Activated T-helper 9 cell treated with anti-CD3 and anti-CD28 coated beads, Interleukin-2, amount 50 U/mL, for 16 hours (primary cell): ENCODE measurements at places on chromosomes 6 and 20.

DNA sequence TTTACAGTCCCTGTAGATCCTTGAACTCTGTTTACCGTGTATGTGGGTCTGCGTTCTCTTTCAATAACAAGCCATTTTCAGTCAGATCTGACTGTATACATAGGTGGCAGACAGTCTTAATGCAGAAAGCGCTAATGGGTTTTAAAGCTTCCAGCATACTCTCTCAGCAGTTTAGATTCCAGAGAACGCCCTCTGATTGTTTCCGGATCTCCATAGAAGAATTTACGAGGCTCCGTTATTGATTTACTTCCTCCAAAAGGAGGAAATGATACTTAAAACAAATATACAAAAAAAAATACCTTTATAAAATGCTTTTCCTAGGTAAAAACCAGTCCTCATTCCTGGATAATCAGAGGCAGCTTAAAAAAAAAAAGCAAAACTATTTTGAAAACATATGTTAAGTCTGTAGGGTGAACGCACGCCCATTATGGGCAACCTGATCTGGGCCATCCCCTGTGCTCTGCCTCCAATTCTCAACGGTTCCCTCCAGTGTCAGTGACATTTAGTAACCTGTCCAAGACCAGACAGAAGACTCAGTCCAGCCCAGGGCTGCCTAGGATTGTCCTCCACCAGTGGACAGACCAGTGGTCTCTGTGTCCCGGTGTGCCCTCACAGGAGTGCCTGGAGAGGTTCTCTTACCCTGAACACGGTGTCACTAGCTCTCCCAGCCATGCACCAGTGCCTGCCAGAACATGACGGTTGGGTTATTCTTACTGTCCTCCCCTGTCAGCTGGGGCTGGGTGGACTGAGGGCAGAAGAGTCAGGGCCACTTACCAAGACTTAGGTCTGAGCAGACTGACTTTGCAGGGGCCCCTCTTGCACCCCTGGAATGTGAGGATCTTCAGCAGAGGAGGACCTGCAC, 217.3 kb downstream of the ARID1B start:
- DNase-seq: no peak

DNA sequence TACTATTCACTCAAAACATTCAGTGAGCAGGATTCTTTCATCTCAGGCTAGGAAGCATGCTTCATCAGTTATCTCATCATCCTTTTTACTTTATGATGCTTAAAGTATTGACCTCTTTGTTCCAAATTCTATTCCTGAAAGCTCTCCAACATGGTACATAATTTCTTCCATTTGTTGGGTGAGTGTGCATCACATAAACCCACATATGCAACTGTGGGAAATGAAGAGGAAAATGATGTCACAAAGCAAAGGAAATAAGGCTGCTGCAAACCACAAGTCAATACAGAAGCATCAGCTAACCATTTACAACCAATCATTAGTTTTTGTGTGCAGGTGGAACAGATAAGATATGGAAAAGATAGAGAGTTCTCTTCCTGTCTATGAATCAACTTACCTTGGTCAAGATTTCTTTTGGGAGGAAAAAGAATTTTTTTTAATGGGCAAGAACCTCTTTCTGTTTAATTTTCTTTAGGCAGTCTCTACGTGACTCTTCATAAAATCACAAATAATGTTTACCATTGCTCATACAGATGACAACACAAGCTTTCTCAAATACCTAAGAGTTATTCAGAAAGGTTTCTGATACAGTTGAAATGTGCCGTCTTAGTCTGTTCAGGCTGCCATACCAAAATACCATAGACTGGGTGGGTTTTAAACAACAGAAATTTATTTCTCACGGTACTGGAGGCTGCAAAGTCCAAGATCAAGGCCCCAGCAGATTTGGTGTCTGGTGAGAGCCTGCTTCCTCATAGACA, 259.9 kb downstream of the ADGRG6 start:
- no peak for DNase-seq

DNA sequence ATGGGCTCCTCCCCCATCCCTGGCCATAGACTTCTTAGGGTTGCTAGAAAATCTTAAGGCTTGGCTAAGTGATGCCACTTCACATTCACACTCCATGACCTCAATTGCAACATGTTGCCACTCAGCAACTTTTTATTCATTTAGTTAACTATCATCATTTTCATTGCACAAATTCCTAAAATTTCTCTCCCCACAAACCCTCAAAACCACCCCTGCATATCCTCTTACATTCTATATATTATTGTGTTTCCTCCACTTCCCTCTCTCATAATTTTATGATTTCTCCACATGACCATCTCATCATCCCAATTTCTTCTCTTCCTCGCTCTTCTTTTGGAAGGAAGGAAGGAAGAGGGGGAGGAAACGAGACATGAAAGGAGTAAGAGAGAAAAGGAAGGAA, 436.0 kb downstream of the HACE1 start:
- no peak for DNase-seq

- DNase-seq: no peak
These were observed 2.9 kb downstream of the C6orf141 start for GRCh38 chr6:49553384-49553783.

DNA sequence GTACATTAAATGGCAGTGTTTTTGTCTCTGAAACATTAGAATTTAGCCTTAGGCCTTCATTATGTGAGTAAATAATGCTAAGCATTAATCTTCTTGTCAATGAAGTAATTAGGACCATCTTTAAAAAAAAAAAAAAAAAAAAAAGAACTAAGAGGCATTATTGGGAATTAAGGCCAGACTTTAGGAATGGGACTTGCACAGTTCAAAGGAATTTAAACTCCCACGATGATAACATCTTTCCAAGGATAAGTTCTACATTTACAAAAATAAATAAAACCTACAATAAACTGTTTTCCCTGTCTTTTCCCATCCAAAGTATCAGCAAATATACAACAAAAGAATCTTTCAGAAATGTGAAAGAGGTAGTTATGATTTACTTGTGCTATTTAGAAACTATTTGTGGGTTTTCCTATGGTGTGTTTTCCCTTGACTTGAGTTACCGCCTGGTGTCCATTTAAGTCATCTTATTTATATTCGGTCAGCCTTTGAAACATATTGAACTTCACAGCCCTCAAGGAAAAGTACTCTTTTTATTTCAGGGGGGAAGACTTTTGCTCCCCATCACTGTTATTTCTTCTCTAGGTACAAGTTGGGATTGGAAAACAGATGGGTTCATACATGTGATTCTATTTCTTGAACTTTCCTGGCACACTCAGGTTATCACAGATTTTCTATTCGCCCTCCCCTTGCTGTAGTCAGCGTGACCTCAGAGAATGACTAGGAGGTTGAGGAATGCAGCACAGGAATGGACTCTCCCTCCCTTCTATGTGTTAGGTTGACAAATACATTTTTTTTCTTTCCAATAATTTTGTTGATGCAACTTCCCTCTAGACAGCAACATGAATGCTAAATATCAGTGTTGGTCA, 13.6 kb downstream of the STMND1 start:
- DNase-seq: no peak

DNA sequence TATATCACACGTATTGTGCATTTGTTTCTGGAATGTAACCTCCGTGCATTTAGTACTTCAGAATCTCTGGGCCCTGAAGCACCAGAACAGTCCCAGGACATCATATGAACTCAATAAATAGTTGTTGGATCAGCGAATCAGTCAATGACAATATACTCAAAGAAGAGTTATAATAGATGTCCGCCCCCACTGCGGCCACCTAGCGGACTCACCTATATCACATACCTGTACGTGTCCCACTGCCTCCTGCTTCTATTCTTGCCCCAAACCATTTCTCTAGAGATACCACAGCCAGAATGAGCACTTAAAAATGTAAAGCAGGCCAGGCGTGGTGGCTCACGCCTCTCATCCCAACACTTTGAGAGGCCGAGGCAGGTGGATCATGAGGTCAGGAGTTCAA, 73.9 kb downstream of the DCDC2 start:
- DNase-seq: no peak

- DNase-seq: no peak
These were observed 56.1 kb upstream of the STMND1 start for GRCh38 chr6:17045581-17046322.

DNA sequence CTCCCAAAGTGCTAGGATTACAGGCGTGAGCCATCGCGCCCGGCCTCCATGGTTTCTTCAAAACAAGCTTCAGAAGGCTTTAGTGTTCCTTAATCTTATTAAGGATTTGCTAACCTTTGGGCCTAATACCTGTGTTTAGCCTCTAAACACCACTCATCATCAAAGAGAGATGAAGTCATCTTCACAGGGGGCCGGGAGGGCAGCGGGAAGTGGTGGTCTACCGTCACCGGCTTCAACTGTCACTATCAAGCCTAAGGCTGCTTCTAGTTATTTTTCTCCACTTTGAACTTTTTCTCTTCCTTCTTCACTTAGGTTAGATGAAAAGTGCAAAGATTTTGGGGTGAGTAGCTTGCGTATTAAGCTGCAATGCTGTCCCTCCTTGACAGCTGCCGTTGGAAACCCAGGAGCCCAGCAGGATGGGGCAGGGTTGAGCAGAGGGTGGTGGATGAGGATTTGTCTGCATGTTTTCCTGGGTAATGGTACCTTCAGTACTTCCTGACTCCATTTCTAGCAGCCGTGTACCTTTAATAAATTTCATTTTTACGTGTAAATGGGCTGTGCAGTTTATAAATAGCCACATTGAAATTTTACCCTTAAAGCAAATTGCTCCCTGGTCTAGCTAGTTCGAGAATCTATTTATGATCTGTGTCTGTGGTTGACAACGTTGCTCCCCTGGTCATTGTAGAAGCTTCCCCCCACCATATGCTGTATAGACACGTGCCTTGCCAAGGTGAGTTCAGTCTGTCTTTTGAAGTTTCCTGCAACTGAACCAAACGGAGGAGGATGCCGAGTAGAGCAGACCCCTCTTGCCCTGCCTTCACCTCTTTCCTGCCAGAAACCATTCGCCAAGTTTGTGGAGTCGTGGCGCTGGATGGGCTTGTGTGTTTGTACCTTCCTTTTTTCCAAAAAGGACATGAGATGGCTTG, 64.8 kb downstream of the SYNJ2 start:
- no peak for DNase-seq

DNA sequence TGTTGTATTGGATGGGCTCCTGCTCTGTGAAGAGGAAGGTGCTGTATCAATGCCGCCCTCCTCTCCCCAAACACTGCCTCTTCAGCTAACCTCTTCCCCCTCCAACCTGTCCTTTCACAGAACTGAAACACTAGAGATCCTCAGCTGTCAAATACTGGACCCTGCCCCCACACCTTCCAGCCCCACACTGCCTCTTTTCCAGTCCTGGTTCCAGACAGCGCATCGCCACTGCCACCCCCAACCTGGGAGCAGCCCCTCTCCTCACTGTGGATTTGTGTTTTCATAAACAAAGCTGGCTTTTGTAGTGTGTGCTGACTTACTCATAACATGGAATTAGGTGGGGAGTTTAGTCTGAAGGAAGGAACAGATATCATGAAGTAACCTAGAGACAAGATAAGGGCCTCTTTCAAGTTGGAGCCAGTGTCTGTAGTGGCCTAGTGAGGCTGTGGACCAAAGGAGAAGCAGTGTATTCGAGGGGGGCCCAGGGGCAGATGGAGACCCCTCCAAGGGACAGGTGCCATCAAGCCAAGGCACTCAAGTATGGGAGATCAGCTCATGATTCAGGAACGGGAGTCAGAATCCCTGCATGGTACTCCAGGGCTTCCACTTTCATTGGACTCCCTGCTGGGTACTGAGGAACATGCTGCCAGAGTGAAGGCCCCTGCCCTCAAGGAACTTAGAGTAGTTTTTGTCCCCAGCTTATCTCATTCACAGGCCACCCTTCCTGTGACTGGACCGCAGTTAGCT, 2.1 kb downstream of the SCUBE3 start:
- no peak for DNase-seq

DNA sequence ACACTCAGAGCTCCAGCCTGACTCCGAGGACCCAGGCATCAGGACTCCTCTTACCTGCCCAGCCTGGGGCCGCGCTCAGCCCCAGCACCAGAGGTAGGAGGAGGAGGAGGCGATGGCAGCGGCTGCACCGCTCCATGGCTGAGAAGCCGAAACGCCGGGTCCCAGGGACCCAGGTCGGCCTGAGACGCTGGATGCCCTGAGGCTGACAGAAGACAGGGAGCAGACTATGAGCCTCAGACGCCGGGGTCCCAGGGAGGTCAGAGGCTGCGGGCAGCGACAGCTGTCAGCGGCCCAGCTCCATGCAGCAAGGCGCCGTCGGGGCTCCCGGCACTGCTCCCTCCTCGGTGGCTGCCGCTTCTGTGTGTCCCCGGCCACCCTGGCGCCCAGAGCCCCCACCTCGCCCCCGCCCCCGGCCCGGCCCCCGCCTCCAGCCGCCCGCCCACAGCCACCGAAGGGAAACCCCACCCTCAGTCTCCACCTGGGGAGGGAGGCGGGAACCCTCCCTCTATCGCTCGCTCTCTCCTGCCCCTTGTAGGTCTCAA, at the start of gene COL11A2:
TSS of gene COL11A2 (minus strand) at position 363 of the 542 bp plus-strand sequence. CDS start at position 136, 227 bp downstream.
- no peak for DNase-seq
